ENCODE measurements at places on chromosomes 13 and 19.

DNA sequence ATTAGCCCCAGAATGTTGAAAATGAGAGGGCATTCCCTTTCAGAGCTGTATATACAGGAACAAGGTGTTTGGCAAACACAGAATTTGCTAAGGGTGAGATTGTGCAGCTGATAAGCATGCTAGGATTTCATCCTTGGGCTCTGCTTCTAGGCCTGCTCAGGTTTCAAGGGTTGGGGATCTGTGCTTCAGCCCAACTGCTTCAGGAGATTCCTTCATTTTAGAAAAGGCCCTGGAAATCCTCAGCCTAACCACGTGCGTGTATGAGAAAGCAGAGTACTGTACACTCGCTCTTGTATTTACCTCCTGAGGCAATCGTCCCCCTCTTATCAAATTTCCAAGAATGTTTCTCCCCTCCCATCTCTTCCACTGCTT is 291.6 kb upstream of the ARGLU1 start:
- DNase-seq = no peak

GRCh38 chr19:55688422-55689218 is 13.6 kb downstream of the EPN1 start:
- DNase-seq = no peak

- no peak for DNase-seq
Observed at GRCh38 chr13:27634791-27635190, 13.1 kb downstream of the POLR1D start.

- DNase-seq = no peak
Observed at GRCh38 chr19:11322269-11323024, 17.0 kb downstream of the RAB3D start.

DNA sequence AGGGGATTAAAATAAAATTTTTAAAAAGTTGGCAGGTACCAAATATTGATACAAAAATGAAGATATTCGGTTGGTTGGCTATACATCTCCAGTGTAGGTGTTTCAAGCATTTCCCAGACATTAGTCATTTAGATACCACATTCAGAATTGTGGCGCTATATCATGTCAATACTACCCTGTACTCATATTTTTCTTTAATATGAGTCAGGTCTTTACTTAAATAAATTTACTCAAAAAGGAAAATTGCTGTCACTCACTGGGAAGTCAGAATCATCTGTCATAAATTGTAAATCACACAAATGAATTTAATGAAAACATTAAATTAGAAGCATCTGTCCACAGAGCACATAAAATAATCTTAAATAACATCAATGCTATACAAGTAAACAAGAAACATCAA is 134.2 kb downstream of the TSHZ3 start:
- no peak for DNase-seq

DNA sequence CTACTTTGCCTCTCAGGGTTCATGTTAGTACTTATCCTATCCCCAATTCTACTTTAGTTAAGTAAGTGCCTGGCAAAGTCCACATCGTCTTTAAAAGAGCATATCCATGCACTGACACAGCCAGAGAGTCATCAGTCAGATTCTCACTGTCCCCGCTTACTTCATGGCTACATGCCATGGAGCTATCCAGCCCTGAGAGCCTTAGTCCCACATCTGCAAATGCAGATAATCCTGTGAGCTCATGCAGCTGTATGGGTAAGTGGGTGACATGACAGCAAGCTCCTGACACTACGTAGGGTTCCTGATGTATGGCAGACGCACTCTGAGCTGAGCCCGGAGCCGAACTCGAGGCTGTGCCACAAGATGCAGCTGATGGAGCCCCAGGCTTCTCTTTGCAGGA is 661.5 kb downstream of the LIG4 start:
- DNase-seq = no peak

GRCh38 chr13:38494445-38494844 is 144.8 kb downstream of the UFM1 start:
- DNase-seq = no peak

GRCh38 chr13:23007426-23007825 is 173.4 kb upstream of the SGCG start:
- no peak for DNase-seq

- no peak for DNase-seq
Observed at GRCh38 chr19:2270157-2270422, 11.9 kb downstream of the PEAK3 start.

GRCh38 chr13:48232420-48233045 is 473 bp upstream of the ITM2B start:
- DNase-seq = no peak

GRCh38 chr19:17242431-17243208 is 3.1 kb downstream of the NR2F6 start:
- no peak for DNase-seq

DNA sequence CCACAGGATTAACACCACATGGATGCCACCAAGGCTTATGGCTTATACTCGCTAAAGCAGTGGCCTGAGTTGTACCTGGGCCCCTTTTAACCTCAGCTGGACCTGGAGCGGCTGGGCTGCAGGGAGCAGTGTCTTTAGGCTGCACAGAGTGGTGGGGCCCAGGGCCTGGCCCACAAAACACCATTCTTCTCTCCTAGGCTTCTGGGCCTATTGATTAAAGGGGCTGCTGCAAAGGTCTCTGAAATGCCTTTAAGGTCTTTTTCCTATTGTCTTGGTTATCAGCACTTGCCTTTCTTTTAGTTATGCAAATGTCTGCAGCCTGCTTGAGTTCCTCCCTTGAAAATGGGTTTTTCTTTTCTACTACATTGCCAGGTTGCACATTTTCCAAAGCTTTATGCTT is 973.9 kb upstream of the PRR20A start:
- no peak for DNase-seq

- no peak for DNase-seq
Observed at GRCh38 chr13:36840718-36841250, 21.8 kb downstream of the RFXAP start.

- DNase-seq = no peak
Observed at GRCh38 chr13:73781384-73781783, 352.8 kb downstream of the KLF12 start.

DNA sequence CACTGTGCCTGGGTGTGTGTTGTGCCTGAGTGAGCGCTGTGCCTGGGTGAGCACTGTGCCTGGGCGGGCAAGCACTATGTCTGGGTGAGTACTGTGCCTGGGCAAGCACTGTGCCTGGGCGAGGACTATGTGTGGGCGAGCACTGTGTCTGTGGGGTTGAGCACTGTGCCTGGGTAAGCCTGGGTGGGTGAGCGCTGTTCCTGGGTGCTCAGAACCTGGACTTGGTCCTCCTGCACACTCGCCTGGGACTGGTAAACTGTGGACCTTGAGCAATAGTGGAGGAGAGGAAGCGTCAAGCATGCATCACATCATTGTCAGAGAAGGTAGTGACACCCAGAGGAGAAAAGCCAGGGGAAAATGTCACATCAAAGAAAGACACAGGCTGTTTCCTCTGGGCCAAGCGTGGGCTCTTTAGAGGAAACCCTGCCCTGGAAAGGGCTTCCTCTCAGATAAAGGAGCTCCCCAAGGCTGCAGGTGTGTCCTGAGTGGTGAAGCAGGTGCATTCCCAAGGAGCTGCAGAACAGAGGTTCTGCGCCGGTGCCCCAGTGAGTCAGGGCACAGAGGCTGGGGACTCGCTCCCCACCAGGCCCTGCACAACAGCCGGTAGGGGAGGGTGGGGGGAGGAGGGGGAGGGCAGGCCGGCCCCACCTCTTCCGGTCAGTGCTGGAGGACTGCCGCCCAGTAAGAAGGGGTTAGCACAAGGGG is 141.2 kb downstream of the TEX29 start:
- no peak for DNase-seq

DNA sequence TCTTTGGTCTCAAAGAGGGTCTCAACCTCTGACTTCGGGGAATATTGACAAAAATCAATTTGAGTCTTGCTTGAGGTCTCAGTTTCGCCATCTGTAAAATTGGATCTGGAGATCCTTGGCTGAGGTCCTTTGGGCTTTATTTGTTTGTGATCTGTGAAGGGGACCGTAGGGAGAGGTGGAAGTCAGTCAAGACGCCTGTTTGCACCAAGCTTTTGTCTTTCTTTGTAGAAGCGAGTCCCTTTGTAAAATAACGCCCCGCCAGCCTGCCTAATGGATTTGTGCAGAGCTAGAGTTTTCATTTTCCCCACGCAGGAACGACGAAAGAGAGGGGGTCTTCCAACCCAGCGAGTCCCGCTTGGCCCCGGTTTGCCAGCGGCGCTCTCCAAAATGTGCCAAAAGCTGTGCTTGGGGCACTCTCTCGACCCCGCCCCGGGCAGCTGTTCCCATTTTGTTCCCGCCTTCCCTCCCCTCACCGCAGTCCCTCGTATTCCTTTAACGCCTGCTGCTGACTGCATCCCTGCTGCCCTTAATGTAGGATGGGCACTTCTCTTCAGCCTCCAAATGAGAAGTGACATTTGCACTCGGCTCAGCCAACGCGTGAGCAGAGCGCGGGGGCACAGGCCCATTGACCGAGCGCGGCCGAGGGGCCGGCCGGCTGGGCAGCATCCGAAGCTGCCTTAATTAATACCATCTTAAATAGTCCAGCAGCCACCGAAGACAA is 13.0 kb downstream of the ZIC5 start:
- DNase-seq = no peak

DNA sequence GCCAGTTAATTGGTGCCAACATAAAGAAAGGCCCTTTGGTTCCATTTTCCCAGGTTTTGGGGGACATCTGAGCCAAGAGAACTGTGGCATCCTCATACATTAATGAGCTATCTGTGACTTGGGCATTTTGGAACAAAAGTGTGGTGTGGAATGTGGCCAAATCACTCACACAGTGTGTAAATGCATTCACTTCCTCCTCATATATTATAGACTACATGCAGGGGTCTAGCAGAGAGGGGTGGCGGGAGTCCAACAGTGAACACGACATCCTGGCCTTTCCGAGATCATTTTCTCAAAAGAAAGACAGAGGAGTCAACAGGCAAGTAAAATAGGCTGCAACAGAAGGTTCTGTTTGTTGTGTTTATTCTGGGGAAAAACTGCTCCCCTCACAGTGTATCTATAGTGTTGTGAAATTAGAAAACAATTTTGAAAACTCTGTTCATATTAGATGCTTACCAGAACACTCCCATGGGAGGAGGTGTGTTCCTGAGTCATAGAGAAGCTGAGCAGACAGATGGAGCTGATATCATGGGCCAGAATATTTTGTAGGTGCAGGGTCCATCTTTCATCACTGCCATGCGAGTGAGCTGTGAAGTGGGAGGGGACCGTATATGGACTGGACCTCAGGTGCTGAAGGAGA is 36.9 kb downstream of the PABPC3 start:
- no peak for DNase-seq

DNA sequence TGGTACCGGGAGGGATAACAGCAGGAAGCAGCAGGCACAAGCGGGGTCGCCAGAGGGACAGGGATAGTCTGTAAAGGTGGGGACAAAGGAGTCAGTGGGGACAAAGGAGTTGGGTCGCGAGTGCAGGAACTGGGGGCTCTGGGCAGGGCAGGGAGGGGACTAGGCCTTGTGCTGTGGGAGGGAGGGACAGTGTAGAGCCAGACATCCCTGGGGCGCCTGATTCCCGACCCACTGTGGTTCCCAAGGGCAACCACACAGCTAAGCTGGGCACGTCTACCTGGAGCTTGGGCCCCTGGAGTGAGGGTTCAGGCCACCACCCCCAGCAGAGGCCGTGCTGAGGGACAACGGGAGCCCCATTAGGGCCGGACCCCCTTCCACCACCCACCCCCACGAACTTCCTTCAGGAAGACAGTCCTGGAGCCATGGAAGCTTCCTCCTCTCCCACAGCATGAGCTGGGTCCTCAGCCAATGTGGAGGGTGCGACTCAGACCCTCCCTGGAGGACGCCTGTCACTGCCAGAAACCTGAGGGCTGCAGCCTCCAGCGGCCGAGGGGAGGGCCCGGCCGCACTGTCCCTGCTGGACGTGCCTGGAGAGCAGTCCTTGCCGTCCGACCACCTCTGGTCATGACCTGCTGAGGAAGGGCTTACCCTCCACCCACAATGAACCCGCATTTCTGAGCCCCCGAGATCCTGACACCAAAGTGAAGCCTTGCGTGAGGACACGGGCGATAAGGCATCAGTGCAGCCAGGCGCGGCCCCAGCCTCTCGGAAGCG is 77.9 kb downstream of the SPACA7 start:
- no peak for DNase-seq

- no peak for DNase-seq
Observed at GRCh38 chr13:29480893-29481525, 114.5 kb downstream of the SLC7A1 start.

GRCh38 chr19:6475321-6476108 is 6.1 kb downstream of the DENND1C start:
- no peak for DNase-seq

GRCh38 chr19:14514215-14514863 is 3.9 kb downstream of the DNAJB1 start:
- DNase-seq = no peak

DNA sequence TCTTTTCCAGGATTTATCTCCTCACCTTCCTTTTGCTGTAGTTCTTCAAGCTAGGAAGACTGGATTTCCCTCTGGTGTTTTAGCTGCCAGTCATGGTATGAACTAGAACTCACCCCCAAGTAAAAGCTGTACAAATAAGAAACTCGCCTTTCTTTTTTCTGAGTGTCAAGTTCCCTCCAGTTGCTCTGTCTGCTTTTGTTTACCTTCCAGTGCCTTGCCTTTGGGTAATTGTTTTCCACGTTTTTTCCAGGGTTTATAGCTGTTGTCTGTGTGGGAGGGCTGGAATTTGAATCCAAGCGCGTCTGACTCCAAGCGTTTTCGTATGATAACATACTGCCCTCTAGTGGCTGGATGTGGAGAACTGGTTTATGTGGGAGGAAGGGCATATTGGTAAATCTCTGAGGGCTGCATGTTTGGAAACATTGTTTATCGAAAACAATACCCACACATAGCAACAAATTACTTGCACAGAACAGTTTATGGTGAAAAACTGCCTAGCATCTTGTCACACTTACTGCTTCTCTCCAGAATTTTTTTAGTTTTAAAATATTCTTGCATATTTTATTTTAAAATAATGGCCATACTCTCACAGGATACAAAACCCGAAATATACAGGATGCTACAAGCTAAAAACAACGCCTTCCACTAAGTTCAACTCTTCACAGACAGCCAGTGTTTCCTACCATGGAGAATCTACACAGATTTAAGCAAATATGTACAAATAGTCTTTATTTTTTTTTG is 19.2 kb downstream of the RCN3 start:
- no peak for DNase-seq

DNA sequence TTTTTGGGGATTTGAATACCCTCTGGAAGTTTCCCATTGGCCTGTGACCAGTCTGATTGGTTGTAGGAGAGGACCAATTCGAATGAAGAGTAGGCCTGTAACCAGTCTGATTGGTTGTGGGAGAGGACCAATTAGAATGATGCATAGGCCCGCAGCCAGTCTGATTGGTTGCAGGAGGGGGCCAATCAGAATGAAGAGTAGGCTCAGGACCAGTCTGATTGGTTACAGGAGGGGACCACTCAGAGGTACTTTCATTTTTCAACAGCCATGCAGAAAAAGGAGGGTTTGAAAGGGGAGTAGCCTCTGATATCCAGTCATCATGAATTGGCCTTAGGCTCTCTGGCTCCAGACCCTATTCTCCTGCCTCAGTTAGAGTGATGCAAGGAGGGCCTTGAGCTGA is 30.4 kb upstream of the SLC1A5 start:
- no peak for DNase-seq

- no peak for DNase-seq
Observed at GRCh38 chr13:59651479-59651878, 512.2 kb downstream of the DIAPH3 start.

Measured in activated CD8-positive, alpha-beta memory T cell treated with anti-CD3 and anti-CD28 coated beads for 48 hours (primary cell).